ENCODE measurements at places on chromosomes 7 and 10.

DNA sequence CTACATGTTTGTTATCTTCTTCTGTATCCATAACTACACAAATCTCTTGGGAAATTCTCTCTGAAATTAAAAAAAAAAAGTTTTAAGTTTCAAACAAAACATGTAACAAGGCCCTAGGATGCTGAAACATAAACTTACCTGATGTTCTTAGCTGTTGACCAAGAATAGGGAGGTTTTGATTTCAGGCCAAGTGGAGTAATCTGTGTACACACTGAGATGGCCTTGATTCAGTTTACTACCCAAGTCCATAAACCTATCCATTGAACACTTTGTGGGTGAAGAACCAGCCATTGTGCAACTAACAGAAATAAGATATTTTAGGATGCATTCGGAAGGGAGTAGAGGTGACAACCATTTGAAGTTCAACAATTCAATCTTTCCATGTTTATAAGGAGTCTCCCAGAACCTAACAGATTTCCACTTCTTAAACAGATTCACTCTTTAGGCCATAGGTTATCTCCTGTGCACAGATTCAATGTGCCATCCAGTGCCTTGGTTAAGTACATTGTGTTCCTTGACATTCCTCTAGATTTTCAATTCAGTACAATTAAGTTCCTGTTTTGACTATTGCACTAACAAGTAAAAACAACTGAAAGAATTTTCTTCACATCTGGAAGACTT, 143.1 kb downstream of the CRPPA start:
- no peak for DNase-seq

- no peak for DNase-seq
Measured at GRCh38 chr10:44856696-44857095, 54.4 kb upstream of the TMEM72 start.

DNA sequence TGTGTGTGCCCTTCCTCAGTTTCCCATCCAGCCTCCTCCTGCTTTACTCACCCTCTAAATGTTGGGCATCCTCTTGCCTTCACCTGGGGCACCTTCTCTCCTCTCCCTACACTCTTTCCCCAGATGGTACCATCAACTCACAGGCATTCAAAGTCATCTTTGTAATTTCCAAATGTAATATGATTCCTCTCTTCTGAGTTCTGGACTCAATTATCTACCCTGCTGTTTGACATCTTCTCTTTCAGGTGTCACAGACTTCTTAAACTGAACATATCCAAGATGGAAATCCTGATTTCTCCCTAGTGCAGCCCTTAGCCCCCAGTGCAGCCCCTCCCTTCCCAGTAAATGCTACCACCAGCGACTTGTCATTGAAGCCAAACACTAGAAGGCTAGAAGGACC, 422.8 kb downstream of the KCNMA1 start:
- no peak for DNase-seq

- no peak for DNase-seq
Measured at GRCh38 chr7:158474488-158474887, 113.1 kb downstream of the PTPRN2 start.

GRCh38 chr10:113947184-113948041, 93.0 kb downstream of the NHLRC2 start:
- no peak for DNase-seq

DNA sequence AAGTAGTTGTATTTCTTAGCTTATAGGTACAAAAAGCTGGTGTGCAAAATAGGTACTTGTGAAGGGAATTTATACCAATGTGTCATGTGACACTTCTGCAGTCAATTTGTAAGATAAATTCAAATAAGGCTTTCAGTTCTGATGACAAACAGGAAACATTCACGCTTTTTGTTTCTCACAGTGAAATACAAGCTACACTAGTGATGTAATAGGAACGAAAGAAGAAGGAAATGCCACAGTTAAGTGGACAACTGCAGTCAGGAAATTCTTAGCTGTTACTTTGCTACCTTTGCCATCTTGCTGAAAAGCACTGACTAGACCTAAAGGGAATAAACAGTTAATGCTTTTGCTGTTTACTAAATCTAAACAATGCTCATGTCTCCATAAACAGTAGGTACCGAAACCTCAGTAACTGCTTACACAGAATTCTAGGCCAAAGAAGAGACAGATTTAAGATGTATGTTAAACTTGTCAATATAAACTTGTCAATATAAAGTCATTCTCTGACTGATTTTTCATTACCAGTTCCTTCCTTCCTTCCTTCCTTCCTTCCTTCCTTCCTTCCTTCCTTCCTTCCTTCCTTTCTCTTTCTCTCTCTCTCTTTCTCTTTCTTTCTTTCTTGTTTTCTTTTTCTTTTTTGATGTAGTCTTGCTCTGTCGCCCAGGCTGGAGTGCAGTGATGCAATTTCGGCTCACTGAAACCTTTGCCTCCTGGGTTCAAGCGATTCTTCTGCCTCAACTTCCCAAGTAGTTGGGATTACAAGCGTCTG, 10.1 kb downstream of the OTUD1 start:
- no peak for DNase-seq

- no peak for DNase-seq
Measured at GRCh38 chr10:99742254-99742653, 10.2 kb downstream of the CUTC start.

DNA sequence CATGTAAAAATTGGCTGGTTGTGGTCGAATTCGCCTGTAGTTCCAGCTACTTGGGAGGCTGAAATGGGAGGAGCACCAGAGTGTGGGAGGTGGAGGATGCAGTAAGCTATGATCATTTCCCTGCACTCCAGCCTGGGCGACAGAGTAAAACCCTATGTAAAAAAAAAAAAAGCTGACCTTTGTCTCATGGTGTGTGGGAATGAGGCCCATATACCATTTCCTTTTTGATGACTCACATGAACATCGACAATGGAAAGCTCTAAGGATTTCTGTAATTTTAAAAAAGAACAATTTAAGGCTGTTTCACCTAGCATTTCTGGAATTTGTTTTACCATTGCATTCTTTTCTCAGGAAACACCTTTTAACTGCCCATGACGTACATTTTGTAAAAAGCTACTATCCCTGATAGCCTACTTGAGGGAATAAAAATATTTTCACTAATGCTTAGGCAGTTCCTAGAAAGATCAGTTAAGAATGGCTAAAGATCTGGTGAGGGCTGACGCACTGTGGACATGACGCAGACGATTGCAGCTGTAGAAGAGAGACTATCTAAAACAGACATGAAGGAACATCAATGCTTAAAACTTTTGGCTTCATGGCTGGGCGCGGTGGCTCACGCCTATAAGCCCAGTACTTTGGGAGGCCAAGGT, 400.6 kb upstream of the IGFBP3 start:
- DNase-seq: no peak

DNA sequence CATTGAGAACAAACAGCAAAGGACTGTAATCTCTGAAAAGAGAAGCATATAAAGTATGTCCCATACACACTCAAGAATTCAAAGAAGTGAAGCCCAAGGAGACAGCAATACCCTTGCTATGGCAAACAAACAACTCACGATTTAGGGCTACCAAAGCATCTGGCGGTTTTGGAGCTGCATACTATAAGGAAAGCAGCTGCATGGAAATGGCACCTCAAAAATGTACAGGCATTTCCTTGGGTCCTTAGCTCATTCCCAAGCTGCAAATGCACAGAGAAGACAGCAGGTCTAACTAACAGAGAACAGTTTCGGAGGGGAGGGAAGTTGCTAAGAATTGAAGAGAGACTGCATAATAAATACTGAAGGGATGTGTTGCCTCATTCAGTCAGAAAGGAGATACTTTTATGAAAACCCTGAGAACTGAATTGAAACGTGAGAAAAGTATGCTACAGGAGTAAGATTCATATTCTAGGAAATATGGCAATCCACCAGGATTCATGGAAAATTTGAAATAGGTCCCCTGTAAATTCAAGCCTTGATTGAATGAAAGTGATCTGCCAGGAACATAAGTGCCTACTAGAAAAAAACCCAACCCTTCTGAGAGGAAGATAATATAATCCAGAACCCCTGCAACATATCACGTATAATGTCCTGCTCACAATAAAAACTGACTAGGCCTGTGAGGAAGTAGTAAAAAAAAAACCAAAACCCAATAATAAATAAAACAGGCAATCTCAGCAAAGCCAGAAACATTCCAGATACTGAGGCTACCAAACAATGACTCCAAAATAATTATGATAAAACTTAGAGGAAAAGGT, 36.4 kb downstream of the CUBN start:
- DNase-seq: no peak

DNA sequence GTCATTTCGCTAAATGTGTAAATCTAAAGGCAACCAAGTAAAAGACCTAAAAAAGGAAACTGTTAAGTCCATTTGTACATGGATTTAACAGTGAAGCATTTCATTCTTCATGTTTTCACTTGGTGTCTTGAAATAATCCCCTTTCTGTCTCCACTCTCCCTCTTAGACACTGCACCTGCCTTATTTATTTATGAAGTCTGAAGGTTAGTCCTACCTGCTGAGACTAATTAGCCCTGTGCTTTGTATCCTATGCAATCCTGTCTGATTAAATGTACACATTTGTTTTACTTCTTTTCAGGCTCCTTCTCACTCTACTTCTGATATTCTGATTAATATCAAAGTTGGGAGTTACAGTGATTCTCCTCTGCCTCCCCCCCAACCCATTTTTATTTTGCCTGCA, 1.9 kb upstream of the TCF7L2 start:
- peak; percentile 5 for DNase-seq

DNA sequence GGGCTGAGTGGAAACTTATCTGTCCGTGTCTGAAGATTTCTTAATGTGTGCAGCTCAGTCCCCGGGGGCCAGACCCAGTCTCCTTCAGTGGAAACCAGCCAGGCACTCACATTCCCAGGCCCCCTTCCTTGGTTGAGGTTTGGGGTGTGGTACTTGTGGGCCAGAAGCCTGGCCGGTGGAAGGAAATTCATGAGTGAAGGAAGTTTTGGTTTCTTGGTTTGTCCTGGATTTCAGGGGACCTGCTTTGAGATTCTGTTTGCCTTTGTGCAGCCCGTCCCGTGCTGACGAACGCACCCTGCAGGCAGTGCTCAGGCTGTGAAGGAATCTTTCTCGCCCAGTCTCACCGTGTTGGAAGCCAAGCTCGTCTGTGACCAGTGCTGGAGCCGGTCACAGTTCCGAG, 2.9 kb downstream of the INPP5A start:
- no peak for DNase-seq

DNA sequence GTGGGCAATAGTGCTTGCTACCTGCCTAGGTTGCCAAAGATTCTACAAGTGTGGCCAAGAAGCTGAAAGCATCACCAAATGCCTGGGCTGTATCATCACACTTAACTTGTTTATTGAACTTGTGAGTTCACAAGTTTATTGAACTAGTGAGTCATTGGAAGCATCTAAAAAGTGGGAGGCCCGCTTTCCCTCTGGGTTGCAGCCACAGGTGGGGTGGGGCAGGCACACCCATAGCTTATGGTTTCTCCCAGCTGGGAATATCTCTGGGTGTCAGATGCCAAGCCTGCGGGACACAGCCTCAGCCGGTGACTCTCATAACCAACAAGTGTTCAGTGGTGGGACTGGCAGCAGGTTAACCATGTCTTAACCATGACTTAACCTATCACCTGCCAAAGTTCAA, 145.9 kb upstream of the FAM13C start:
- no peak for DNase-seq

- no peak for DNase-seq
Measured at GRCh38 chr10:89342206-89342958, 14.6 kb downstream of the IFIT3 start.

GRCh38 chr7:41720886-41721285, 18.0 kb upstream of the INHBA start:
- DNase-seq: no peak

GRCh38 chr10:117166418-117167345, 28.6 kb upstream of the VAX1 start:
- no peak for DNase-seq

DNA sequence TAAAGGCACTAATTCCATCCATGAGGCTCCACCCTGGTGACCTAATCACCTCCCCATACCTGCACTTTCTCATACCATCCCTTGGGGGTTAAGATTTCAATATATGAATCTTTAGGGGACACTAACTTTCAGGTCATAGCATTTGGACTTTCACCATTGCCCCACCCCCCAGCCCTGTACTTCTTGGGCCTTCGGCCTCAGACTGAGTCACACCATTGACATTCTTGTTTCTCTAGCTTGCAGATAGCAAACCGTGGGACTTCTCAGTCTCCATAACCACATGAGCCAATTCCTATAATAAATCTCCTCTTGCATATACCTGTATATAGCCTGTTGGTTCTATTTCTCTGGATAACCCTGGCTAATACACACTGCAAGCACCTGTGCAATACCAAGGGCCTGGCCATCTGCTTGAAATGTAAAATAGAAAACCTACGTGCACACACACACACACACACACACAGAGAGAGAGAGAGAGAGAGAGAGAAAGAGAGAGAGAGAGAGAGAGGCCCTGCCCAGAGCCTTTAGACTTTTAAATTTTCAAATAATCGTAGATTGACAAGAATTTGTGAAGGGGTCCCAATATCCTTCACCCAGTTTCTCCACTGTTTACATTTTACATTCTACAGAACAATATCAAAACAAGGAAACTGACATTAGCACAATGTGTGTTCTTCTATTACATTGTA, 25.3 kb downstream of the ANXA8 start:
- no peak for DNase-seq

DNA sequence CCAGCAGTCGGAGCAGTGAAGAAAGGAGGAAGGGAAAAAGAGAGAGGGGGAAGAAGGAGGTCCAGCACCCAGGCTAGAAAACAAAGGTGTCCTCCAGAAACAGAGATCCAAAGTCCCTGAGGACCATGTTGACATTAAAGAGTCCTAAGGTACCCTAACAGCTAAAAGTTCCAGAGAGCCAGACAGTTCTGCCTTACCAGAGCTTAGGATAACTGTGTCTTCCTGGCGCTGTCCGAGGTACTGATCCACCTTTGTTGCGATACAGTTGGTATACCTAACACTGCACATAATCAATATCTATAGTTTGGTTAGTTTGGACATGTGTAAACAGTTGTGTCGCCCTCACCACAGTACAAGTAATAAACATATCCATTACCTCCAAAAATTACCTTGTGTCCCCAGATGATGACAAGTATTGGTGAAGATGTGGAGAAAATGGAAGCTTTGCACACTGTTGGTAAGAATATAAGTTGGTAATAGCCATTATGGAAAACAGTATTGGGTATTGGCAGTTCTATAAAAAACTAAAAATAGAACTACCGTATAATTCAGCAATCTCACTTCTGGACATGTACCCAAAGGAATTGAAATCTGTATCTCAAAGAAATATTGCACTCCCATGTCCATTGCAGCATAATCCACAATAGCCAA, 59.8 kb downstream of the GRID1 start:
- DNase-seq: no peak

DNA sequence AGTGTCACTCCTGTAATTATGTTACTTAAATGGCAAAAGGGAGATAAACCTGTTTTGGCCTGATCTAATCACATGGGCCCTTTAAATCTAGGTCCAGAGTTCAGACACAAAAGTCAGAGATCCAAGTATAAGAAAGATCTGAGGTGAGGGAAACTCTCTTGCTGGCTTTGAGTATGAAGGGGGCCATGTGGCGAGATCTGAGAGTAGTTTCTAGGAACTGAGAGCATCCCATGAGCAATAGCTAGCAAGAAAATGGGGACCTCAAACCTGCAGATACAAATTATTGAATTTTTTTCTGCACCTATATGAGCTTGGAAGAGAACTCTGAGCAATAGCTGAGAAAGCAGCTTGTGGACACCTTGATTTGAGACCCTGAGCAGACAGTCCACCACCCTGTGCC, 27.6 kb downstream of the ANKRD7 start:
- DNase-seq: no peak

GRCh38 chr7:52021343-52021742, 704.7 kb upstream of the COBL start:
- DNase-seq: no peak

GRCh38 chr7:76411626-76412025, 2.1 kb upstream of the SSC4D start:
- no peak for DNase-seq

- no peak for DNase-seq
Measured at GRCh38 chr7:106487892-106488291, 173.1 kb downstream of the CCDC71L start.
